Activated CD4-positive, alpha-beta memory T cell treated with anti-CD3 and anti-CD28 coated beads for 36 hours (primary cell): ENCODE measurements at places on chromosomes 16 and 17.

DNA sequence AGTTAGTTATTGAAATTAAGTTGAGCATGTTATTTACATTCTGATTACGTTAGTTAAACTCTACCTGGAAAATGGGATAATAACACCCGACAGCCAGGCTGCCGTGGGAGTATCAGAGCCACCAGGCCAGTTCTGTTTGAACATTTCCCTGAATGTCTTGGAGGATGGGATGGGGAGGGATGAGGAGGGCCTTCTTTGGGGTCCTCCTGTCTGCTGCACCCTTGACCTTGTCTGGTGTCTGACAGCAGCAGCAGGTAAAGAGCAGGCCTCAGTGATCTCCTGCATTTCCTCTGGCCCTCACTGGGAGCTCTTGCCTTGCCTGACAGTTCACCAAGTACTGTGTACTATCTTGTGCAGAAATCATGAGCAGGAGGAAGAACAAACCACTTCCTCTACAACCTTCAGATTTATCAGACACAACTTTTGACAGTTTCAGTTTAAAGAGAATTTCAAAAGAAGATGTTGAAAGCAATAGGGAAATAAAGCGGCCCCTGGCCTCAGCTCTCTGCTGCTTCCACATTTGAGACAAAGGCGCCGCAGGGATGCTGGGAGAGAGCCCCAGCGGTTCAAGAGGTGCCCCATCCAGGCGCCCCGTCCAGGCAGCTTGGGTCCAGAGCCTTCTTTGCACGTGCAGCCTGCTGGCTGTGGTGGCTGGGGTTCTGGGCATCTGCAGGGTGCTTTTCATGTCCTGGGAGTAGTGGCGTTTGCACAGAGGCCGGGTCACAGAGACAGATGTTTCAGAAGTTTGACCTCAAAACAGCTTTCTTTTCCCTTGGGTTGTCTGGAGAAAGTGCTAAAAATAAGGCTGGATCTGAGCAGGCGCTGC, 25.3 kb downstream of the CMIP start:
- peak; percentile 46 for DNase-seq

GRCh38 chr16:6038941-6039645, 941.5 kb upstream of the EEF2KMT start:
- no peak for DNase-seq

GRCh38 chr17:80353718-80354275, 61.2 kb upstream of the ENDOV start:
- DNase-seq = no peak

GRCh38 chr17:14152721-14153120, 83.4 kb downstream of the COX10 start:
- no peak for DNase-seq

GRCh38 chr16:31038993-31039392, 5.6 kb downstream of the STX4 start:
- DNase-seq = no peak

DNA sequence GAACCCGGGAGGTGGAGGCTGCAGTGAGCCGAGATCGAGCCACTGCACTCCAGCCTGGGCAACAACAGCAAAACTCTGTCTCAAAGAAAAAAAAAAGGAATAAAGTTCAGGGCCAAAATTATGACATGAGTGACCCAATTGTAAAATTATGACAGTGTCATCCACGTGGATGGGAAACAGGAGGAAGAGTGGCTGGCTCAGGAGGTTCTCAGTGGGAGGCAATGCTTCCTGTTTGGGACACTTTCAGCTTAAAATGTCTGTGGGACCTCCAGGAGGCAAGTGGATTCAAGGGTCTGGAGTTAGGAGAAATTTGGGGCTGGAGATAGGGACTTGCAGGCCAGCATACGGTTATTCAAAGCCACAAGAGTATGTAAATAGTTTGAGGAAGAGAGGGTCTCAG, 8.0 kb upstream of the STX4 start:
- DNase-seq = no peak

GRCh38 chr16:18803569-18804462, 2.5 kb upstream of the ARL6IP1 start:
- DNase-seq = no peak

- DNase-seq = no peak
These were observed 8.3 kb upstream of the LPCAT2 start for GRCh38 chr16:55500530-55501011.

- DNase-seq = no peak
These were observed 8.2 kb upstream of the COL1A1 start for GRCh38 chr17:50209472-50210239.
